Esophagus squamous epithelium (tissue), 5 donors: ENCODE measurements at places on chromosomes 5 and 9.

GRCh38 chr9:78288214-78288892, 8.6 kb upstream of the PSAT1 start:
- H3K36me3 ChIP-seq = no peaks in the 10 kb centered on the region
- peaks cover 10% of the 10 kb centered on the region for H3K4me1 ChIP-seq
- H3K27ac ChIP-seq = peak overlapping the region; percentile 69

- H3K4me1 ChIP-seq = no peaks in the 10 kb centered on the region
- no peak overlapping the region for H3K4me3 ChIP-seq
- H3K36me3 ChIP-seq = no peaks in the 10 kb centered on the region
- no peaks in the 10 kb centered on the region for H3K27me3 ChIP-seq
Measured at GRCh38 chr5:143016777-143017516, 246.8 kb downstream of the ARHGAP26 start.

GRCh38 chr5:73160239-73160671, 12.7 kb upstream of the TMEM174 start:
- no peaks in the 10 kb centered on the region for H3K27me3 ChIP-seq
- no peaks in the 10 kb centered on the region for H3K36me3 ChIP-seq
- H3K4me3 ChIP-seq = no peak overlapping the region

DNA sequence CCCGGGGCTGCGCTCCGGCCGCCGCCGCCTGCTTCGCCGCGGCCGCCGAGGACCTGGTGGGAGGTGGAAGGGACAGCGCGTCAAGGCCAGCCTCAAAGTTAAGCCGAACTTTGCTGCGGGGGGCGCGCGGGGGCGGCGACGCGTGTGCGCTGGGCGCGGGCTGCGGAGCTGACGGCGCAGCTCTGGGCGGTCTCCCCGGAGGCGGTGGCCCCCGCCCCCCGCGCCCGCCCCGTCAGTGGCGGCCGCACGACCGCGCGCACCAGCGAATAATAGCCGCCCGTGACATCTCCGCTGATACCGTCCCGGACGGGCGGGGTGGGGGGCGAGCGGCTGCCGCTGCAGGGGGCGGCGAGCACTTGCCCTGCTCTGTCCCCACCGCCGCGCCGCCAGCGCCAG, 579 bp upstream of the FAM78A start:
- DNase-seq = no peak
- no peaks in the 10 kb centered on the region for H3K36me3 ChIP-seq
- H3K4me3 ChIP-seq = peak overlapping the region; percentile 50
- H3K27me3 ChIP-seq = peaks cover 70% of the 10 kb centered on the region
- H3K4me1 ChIP-seq = no peaks in the 10 kb centered on the region

DNA sequence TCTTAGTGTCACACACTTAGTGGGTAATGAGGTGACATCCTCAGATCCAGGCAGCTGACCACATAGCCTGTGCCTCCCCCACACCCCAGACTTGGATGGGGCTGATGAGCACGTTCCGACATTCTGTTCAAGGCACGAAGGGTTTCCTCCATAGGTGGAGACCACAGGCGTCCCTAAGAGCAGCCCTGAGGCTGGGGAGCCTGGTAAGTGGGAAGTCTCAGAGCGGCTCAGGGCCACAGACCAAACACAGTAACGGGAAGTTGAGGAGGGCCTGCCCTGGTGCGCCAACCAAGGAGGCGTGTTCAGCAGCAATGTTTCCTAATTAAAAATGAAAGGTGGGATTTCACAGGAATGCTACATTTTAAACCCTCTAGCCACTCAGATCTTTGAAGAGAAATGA, 102.3 kb upstream of the PHYKPL start:
- H3K4me1 ChIP-seq = peaks cover 13% of the 10 kb centered on the region
- H3K27ac ChIP-seq = no peak overlapping the region
- no peaks in the 10 kb centered on the region for H3K27me3 ChIP-seq
- H3K36me3 ChIP-seq = no peaks in the 10 kb centered on the region

- no peaks in the 10 kb centered on the region for H3K4me1 ChIP-seq
- no peaks in the 10 kb centered on the region for H3K27me3 ChIP-seq
- H3K36me3 ChIP-seq = no peaks in the 10 kb centered on the region
- no peak for DNase-seq
Measured at GRCh38 chr5:163964671-163965070, 459.3 kb downstream of the MAT2B start.

- no peak for DNase-seq
- H3K27ac ChIP-seq = no peak overlapping the region
- H3K36me3 ChIP-seq = no peaks in the 10 kb centered on the region
- H3K27me3 ChIP-seq = no peaks in the 10 kb centered on the region
Measured at GRCh38 chr9:33762343-33762742, 33.0 kb upstream of the PRSS3 start.

DNA sequence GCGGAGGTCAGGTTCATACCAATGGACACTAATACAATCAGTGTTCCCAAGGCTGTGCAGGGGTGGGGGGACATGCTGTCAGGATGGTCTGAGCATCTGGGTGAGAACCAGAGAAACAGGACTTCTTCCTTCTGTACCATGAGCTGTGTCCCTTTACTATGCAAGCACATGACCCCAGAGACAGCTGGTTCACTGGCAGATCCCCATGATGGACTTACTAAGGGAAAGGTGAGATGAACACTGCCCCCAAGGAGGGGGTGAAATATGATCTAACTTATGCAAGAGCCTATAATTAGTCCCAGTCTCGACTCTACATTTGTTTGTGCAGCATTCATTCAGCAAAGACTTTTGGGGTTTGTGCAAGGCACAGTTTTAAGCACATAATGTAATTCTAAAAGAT, 91.4 kb downstream of the LIFR start:
- H3K4me1 ChIP-seq = peaks cover 42% of the 10 kb centered on the region
- peak overlapping the region; percentile 92 for H3K27ac ChIP-seq
- DNase-seq = no peak

DNA sequence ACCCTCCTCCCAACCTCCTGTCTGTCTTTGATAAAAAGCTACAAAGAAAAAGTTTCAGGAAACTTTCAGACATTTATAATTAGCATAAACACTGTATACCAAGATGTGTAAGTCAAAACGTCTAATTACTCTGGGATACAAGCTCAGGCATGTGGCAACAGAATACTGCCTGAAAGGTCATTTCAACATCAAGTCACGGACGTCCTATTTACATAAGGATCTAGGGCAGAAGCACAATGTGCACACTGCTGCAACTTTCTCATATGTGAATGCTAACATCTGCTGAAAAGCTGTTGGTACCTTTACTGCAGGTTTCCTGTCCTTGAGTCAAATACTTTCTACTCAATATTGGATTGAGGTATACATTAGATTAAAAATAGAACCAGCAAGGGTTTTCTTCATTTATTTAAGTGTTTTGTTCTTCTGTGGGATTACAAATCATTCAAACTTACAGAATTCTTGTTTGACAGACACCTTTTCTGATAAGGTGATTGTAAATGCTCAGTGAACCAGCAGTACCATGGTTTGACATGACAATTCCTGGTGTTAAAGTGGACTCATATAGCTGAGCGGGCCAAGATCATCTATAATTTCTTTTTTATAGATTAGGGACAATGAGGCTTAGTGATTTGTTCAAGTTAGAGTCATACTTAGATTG, 36.8 kb downstream of the ELL2 start:
- H3K4me3 ChIP-seq = no peak overlapping the region
- H3K4me1 ChIP-seq = peaks cover 88% of the 10 kb centered on the region
- no peak for DNase-seq

- H3K27me3 ChIP-seq = no peaks in the 10 kb centered on the region
- no peaks in the 10 kb centered on the region for H3K36me3 ChIP-seq
- H3K4me1 ChIP-seq = no peaks in the 10 kb centered on the region
- no peak overlapping the region for H3K4me3 ChIP-seq
- H3K27ac ChIP-seq = no peak overlapping the region
Measured at GRCh38 chr5:9698841-9699240, 68.7 kb upstream of the TAS2R1 start.

DNA sequence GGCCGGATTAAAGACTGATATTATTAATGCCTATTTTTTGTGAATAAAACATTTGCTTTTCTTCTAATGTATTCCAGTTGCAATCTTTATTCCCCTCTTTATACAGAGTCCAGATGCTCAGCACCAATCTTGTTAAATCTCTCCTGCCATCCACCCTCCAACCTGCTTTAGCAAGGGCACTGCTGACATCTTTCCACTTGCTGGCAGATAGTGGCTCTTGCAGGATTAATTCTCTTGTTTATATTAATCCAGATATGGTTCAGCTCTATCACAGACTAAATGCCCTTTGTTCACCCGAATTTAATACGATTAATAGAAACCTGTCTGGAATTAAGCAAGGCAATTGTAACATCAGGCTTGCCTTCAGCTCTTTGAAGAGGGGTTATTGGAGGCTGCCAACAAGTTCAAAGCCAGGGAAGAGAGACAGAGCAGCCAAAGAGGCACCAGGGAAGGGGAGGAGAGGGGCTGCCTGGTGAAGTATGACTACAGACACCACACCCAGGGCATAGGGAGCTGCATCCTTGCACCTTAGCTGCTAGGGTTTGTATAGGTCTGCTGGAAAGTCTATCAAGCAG, 236.2 kb downstream of the SAXO1 start:
- H3K36me3 ChIP-seq = no peaks in the 10 kb centered on the region
- H3K4me1 ChIP-seq = peaks cover 5% of the 10 kb centered on the region

- no peaks in the 10 kb centered on the region for H3K27me3 ChIP-seq
- H3K36me3 ChIP-seq = peaks cover 6% of the 10 kb centered on the region
- no peak overlapping the region for H3K4me3 ChIP-seq
Measured at GRCh38 chr5:134537297-134537696, 11.8 kb downstream of the JADE2 start.

- H3K27ac ChIP-seq = no peak overlapping the region
- no peak for DNase-seq
- H3K4me1 ChIP-seq = peaks cover 6% of the 10 kb centered on the region
- no peaks in the 10 kb centered on the region for H3K27me3 ChIP-seq
- H3K4me3 ChIP-seq = no peak overlapping the region
Measured at GRCh38 chr9:126702151-126703001, 88.6 kb downstream of the LMX1B start.

DNA sequence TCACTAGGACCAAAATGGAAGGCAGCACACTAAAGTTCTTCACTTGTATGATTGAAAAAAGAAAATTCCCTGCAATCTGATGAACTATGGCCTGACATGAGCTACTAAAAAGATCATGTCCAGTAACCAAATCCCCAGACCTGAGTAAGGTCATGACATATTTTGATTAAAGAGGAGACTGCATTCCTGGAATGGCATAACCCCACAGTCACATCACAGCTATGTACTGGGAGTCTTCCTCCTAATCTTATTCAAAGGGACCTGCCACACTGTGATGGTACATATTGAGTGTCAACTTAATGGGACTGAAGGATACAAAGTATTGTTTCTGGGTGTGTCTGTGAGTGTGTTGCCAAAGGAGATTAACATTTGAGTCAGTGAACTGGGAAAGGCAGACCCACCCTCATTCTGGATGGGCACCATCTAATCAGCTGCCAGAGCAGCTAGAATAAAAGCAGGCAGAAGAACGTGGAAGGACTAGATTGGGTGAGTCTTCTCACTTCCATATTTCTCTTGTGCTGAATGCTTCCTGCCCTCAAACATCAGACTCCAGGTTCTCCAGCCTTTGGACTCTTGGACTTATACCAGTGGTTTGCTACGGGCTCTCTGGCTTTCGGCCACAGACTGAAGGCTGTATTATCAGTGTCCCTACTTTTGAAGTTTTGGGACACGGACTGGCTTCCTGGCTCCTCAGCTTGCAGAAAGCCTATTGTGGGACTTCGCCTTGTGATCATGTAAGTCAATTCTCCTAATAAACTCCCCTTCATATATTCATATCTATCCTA, 345.0 kb downstream of the TMEM38B start:
- no peak overlapping the region for H3K27ac ChIP-seq
- DNase-seq = no peak
- no peak overlapping the region for H3K4me3 ChIP-seq
- H3K4me1 ChIP-seq = no peaks in the 10 kb centered on the region

DNA sequence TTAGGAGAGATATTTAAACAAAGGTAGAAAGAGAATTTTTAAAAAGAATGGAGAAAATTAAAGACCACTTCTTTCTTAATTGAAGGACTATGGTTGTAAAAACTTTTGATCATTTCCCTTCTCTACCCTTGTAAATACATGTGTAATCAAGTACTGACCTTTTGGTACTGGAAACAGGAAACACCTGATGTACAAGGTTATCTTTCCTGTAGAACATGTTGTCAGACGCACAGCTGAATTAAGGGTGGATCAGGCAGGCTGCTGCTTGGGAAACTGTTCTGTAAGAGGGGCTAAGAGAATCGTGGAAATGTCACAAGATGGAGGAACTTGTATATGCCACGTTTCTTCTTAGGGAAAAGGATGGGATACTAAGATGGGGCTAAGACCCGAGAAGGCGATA, 341.6 kb downstream of the ZNF608 start:
- no peaks in the 10 kb centered on the region for H3K36me3 ChIP-seq
- H3K27ac ChIP-seq = peak overlapping the region; percentile 64
- no peaks in the 10 kb centered on the region for H3K27me3 ChIP-seq
- H3K4me1 ChIP-seq = peaks cover 8% of the 10 kb centered on the region

- H3K4me1 ChIP-seq = no peaks in the 10 kb centered on the region
- H3K27ac ChIP-seq = no peak overlapping the region
- no peaks in the 10 kb centered on the region for H3K27me3 ChIP-seq
- DNase-seq = no peak
- H3K4me3 ChIP-seq = no peak overlapping the region
- no peaks in the 10 kb centered on the region for H3K36me3 ChIP-seq
Measured at GRCh38 chr5:359301-359897, 37.9 kb downstream of the AHRR start.

- H3K4me1 ChIP-seq = peaks cover 9% of the 10 kb centered on the region
- peak overlapping the region; percentile 97 for H3K27ac ChIP-seq
- no peaks in the 10 kb centered on the region for H3K27me3 ChIP-seq
- H3K36me3 ChIP-seq = no peaks in the 10 kb centered on the region
Measured at GRCh38 chr9:132945186-132946130, 1.0 kb upstream of the TSC1 start.

DNA sequence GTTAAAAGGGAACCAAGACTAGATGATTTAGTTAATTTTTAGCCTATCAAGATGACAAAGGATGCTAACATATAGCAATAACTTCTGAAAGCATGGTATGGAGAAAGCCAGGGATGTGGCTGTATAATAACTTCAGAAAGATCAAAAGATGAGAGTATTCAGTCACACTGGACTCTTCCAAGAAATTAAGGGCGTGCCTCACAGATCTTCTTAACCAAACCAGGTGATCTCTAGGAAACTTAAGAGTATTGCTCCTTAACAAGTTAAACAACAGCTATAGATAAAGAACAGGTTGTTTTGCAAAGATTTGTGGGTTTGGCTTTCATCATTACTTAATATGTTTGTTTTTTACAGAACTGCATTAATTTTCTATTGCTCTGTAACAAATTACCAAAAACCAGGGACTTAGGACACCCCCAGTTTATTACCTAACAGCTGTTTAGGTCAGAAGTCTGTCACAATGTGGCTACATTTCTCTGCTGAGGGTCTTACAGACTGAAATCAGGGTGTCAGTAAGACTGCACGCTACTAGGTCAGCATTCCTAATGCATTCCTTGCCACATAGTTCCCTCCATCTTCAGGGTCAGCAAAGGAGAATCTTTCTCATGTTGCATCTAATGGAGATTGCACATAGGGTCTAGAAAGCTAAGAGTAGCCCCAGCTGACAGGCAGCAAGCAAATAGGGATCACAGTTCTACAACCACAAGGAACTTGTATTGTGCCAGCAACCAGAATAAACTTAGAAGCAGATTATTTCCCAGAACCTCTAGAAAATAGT, 113.8 kb downstream of the WDR70 start:
- DNase-seq = no peak
- no peaks in the 10 kb centered on the region for H3K4me1 ChIP-seq
- H3K27ac ChIP-seq = no peak overlapping the region
- H3K27me3 ChIP-seq = no peaks in the 10 kb centered on the region
